ENCODE measurements at places on chromosomes 3 and 15.

GRCh38 chr15:73906346-73907034, 19.8 kb upstream of the LOXL1 start:
- H3K27me3 ChIP-seq = no peaks in the 10 kb centered on the region

DNA sequence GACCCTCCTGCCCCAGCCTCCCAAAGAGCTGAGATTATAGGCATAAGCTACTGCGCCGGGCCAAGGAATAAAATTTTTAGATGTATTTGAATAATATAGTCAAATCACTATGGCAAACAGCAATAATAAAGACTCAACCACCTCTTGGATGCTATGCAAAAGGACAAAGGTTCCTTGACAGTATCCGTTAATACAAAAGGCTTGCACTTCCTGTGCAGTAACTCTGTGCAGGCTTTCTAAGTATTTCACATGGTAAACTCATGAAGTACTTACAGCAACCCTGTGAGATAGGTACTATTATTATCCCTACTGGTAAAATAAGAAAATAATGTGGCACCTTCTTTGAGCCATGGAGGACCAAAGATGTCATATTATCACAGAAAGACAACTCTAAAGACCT, 86.8 kb downstream of the SHQ1 start:
- no peak overlapping the region for H3K27ac ChIP-seq
- no peaks in the 10 kb centered on the region for H3K4me1 ChIP-seq
- H3K27me3 ChIP-seq = no peaks in the 10 kb centered on the region

GRCh38 chr15:95812491-95812890, 518.0 kb upstream of the NR2F2 start:
- H3K27ac ChIP-seq = no peak overlapping the region
- no peak for DNase-seq
- H3K4me1 ChIP-seq = no peaks in the 10 kb centered on the region
- no peaks in the 10 kb centered on the region for H3K27me3 ChIP-seq
- H3K4me3 ChIP-seq = no peak overlapping the region

DNA sequence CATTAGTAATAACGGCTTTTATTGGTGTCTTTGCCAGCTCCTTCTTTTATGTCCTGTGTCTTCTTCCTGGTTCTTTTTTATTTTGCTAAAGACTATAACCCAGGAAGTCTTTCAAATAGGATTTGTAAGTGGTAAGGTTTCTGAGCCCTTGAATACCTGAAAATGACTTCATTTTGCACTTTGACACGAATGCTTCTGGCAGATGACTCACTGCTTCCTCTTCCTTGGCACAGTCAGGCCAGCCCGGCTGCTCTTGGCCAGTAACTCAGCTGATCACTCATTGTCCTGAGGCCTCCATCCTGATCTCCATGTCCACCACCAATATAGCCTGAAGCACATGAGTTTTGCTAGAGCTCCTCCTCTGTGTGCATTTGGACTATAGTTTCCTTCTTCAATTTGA, 48.7 kb upstream of the NR2E3 start:
- no peak overlapping the region for H3K4me3 ChIP-seq
- no peaks in the 10 kb centered on the region for H3K36me3 ChIP-seq
- H3K27ac ChIP-seq = no peak overlapping the region
- H3K4me1 ChIP-seq = no peaks in the 10 kb centered on the region
- H3K27me3 ChIP-seq = no peaks in the 10 kb centered on the region

- no peak overlapping the region for H3K4me3 ChIP-seq
- no peaks in the 10 kb centered on the region for H3K4me1 ChIP-seq
- no peaks in the 10 kb centered on the region for H3K27me3 ChIP-seq
- H3K27ac ChIP-seq = no peak overlapping the region
- no peak for DNase-seq
Observed at GRCh38 chr3:194723846-194724618, 38.3 kb downstream of the FAM43A start.

DNA sequence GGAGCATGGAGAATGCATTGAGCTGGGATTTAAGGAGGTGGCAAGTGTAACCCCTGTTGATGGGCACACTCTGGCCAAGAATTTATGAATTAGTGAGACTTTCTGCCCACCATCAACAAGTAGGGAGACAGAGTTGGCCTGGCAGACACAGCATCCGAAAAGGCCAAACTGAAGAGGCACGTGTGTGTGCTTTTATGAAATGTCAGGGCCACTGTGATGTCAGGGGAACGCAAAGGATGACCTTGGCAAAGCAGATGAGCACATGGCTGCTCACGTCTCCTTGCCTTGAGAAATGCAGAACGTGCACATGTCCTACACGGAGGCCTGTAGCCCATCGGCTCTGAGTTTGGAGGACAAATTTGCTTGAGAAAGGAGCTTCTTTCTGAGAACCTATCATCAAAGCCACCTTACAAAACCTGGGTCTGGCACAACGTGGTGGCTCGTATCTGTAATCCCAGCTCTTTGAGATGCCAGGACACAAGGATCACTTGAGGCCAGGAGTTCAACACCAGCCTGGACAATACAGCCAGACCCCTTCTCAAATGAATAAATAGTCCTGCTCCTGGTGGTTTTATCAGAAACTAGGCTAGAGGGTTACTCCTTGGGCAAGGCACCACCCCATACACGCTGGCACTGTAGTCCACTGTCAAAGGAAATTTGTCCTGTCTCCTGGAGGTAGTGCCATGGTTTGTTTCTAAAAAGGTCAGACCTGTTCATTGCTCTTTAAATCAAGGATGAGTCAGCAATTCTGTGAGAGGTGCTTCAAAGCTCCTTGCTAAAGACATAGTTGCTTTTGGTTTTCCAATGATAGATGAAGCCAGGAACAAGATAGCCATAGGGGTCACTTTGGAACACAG, 941 bp upstream of the SH3BP5 start:
- H3K4me3 ChIP-seq = no peak overlapping the region
- H3K27ac ChIP-seq = no peak overlapping the region
- H3K36me3 ChIP-seq = no peaks in the 10 kb centered on the region
- H3K27me3 ChIP-seq = no peaks in the 10 kb centered on the region
- DNase-seq = no peak

DNA sequence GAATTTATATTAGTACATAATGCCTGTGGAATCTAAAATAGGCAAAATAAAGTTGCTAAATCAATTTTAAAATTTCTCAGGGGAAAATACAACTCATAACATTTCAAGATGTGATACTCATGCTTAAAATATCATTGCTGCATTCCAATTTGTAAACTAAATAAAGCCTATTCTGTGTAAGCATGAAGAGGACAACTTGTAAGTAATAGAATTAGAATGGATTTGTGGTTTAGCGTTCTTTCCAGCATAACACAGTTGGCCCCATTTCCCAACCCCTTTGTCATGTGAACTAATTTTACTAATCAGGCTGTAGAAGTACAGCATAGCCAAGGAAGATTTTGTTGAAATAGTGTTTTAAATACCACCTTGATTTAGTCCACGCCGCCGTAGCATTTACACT, 437.2 kb downstream of the SI start:
- H3K27ac ChIP-seq = no peak overlapping the region
- no peaks in the 10 kb centered on the region for H3K4me1 ChIP-seq
- no peaks in the 10 kb centered on the region for H3K27me3 ChIP-seq
- no peak for DNase-seq
- H3K36me3 ChIP-seq = no peaks in the 10 kb centered on the region

DNA sequence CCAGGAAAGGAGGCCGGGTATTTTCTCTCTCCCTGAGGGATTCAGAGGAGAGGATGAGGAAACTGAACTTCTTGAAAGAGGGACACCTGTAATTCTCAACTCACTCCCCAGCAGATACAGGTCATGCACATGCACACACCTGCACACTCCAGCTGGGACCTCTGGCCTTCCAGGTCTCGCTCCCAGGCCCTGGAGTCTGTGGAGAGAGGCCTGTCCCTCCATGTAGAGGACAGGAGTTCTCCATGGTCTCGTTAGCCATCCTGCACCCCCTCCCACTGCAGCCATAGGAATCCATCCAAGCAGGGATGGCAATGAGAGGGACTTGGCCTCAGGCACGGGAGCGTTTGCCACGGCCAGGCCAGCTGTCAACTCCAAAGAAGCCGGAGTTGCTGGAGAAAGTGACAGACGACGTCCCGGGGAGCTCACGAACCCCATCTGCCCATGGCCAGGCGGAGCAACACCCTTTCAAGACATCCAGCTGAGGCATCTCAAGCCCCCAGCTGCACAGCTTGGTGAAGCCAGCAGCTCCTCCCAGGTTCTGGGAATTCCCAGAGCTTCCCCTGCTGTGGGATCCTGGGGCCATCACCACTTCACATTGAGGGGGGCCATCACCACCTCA, 223.3 kb downstream of the UACA start:
- no peaks in the 10 kb centered on the region for H3K4me1 ChIP-seq
- no peaks in the 10 kb centered on the region for H3K36me3 ChIP-seq
- no peak for DNase-seq
- H3K27me3 ChIP-seq = no peaks in the 10 kb centered on the region
- no peak overlapping the region for H3K27ac ChIP-seq
- no peak overlapping the region for H3K4me3 ChIP-seq

DNA sequence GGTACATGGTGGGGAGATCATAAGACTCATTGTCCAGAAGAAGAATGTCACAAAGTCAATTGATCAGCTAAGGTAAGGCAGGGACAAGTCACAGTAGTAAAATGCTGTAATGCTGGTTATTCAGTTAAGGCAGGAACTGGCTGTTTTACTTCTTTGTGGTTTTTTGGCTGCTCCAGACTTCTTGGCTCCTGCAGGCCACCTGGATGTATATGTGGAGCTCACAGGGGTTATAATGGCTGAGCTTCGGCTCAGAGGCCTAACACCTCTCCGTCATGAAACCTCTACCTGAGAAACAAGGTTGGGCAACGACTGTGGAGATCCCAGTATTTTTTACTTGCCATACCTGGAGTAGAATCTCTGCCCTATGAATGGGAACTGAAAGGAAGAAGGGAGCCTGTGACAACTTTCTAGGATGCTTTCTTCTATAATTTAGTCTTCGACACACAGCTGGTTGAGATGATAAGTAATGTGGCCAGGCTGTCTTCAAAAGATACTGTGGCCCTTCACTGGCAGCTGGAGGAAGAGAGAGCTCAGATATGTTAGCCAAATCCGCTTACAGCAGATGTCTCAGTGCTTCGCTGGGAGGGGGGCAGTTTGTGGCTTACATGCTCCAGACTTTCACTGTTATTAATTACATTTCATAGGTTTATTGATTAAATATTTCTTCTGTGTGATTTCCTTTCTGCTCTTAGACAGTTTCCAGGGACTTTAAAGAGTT, 887.8 kb downstream of the IGSF11 start:
- no peak for DNase-seq
- H3K4me3 ChIP-seq = no peak overlapping the region
- no peaks in the 10 kb centered on the region for H3K27me3 ChIP-seq
- no peaks in the 10 kb centered on the region for H3K36me3 ChIP-seq
- no peaks in the 10 kb centered on the region for H3K4me1 ChIP-seq

DNA sequence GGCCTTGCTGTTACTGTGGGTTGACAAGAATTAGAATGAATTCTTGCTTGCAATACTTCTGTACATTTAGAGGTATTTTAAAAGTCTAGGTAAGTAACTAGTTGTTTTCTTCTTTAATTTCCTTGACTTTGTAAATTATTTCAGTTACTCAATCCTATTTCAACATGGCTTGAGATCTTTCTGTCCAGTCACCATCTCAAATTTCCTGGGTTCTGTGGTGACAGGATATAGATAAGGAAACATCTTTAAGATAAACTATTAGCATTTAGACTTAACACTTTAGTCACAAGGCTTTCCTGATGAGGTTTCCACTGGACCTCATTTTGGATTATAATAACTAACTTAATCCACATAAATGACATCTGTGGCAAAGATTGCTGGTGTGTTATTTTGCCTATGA, 195.9 kb upstream of the DPH6 start:
- no peak for DNase-seq
- H3K4me1 ChIP-seq = no peaks in the 10 kb centered on the region
- H3K27ac ChIP-seq = no peak overlapping the region

- H3K36me3 ChIP-seq = no peaks in the 10 kb centered on the region
- no peaks in the 10 kb centered on the region for H3K27me3 ChIP-seq
- H3K27ac ChIP-seq = no peak overlapping the region
Observed at GRCh38 chr15:51801391-51801835, 28.0 kb upstream of the TMOD3 start.

DNA sequence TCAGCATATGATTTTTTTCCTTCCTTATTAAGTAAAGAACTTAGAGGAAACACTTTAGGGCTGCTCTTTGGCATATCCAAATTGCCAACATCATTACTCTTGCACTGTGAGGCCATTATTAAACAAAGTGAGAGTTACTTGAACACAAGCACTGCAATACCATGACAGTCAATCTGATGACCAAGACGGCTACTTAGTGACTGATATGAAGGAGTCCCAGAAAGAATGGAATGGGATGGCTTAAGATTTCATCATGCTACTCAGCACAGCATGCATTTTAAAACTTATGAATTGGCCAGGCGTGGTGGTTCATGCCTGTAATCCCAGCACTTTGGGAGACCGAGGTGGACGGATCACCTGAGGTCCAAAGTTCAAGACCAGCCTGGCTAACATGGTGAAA, 55.2 kb downstream of the FAM98B start:
- no peak overlapping the region for H3K27ac ChIP-seq
- DNase-seq = no peak
- H3K4me1 ChIP-seq = no peaks in the 10 kb centered on the region
- H3K36me3 ChIP-seq = no peaks in the 10 kb centered on the region

DNA sequence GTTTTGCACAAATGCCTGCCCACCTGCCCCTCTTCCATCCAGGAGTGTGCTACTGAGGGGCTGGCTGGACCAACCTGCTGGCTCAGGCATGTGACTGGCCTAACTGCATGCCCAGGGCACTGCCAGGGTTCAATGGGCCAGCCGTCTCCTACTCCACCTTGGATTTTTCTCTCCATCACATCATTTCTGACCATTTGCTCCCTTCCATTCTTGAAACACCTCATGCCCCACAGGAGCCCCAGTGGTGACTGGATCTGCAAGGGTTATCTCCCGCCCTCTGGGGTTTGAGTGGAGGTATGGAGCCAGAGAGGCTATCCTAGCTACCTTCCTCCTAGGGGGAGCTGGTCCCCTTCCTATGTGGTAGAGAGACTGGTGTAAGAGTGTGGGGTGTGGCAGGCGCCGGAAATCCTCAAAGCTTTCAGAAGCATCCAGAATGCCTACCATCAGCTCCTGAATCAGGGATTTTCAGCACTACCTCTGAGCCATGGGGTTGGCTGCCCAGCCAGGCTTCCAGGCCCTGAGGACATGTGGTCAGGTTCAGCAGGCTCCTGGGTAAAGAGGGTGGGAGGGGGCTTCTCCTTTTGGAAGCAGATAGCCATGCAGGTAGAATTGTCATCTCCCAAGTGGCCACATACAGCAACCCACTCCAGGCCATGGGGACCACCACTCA, 2.9 kb upstream of the MANF start:
- H3K27ac ChIP-seq = no peak overlapping the region
- H3K36me3 ChIP-seq = no peaks in the 10 kb centered on the region
- H3K27me3 ChIP-seq = no peaks in the 10 kb centered on the region
- no peak for DNase-seq
- H3K4me1 ChIP-seq = peaks cover 26% of the 10 kb centered on the region

GRCh38 chr3:100009276-100010086, 104.8 kb downstream of the FILIP1L start:
- no peak overlapping the region for H3K4me3 ChIP-seq
- H3K4me1 ChIP-seq = peaks cover 26% of the 10 kb centered on the region
- H3K27me3 ChIP-seq = no peaks in the 10 kb centered on the region
- H3K27ac ChIP-seq = no peak overlapping the region
- no peak for DNase-seq
